Stimulated activated CD8-positive, alpha-beta memory T cell treated with anti-CD3 and anti-CD28 coated beads, Interleukin-7, amount 100 ng/mL, for 4 hours (primary cell): ENCODE measurements at places on chromosomes 4 and X.

DNA sequence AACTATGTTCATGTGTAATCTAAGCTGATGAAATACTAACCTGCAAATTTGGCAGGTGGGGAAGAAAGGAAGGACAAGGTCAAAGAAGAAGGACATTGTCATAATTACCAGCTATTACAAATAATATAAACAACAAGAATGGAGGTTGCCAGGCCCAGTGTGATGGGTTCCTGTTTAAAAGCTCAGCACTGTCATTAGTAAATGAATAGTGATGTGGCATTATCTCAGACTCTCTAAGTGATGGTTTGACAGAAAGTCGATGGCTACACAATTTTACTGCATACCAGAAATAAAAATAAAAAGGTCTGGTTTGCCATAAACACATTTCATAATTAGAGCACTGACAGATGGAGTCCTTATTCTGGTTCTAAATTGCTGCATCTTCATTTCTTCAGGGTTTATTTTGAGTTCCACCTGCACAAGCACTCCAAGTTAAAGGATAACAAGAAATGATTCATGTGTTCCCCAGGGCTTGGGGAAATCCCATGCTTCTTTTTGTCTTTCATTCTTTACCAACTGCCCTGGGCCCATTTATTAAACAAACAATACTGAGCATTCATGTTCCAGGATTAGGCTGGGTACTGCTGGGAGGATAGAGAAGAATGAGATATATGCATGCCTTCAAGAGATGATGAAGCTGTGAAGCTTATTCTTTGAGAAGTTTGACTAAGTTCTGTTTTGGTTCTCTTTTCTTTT, 367.8 kb upstream of the RASGEF1B start:
- no peak for DNase-seq

- no peak for DNase-seq
Measured at GRCh38 chr4:36692586-36692985, 411.2 kb downstream of the DTHD1 start.

DNA sequence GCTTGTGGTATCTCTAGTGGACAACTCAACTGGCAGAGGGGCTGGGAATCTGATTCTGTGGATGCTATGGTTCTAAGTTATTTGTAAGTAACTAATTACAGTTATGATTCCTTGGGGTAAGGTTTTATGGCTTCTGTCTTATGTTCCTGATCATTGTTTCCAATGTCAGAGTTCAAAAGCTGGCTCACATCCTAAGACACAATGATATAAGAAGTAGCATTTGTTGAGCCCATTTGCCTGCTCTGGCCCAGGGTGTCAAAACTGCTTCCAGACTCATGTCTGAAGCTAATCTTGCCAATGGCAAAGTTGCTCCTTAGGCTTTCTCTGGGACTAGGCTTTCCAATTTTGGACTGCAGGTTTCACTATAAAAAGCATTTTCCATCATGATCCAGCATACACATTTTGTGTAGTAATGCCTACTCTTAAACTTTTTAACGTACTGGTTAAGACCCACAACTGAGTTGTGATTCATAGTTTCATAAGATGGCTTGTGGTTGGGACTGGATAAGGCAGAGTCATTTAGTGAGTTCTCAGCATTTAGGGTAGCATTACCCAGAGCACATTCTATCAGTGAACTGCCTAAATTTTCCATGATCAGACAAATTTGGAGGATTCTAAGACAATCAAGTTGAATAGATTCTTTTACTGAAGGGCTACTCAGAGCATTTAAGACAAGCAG, 50.0 kb downstream of the CCNI start:
- no peak for DNase-seq

- DNase-seq, result no peak
Measured at GRCh38 chr4:124703154-124703553, 9.4 kb downstream of the ANKRD50 start.

DNA sequence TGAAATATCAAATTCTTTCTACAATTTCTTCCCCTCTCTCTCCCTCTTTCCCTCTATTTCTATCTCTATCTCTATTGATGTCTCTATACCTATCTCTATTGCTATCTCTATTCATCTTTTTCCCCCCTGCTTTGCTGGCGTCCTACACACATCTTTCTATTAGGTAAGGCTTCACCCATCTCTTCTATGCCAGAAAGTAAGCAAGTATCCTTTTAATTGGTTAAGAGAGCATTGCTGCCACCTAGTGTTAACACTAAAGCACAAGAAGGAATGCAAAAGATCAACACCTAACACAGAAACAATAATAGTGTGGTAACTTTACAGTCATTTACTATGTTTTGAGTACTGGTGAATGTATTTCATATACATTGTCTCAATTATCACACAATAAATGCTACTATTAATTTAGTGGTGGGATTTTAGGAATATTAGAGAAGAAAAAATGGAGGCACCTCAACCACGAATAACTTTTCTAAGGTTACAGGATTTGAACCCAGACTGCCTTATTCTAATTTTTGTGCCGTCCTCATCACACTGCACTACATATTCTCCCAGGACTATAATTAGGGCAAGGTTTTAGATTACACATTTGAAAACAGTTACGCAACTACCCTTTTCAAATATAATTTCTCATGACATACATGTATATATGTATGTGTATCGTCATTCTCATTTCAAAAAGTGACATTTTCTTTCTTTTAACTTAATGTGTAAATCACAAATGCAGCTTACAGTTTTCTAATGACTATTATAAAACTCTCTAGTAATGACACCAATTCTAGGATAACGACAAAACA, 3.7 kb upstream of the C4orf36 start:
- no peak for DNase-seq

DNA sequence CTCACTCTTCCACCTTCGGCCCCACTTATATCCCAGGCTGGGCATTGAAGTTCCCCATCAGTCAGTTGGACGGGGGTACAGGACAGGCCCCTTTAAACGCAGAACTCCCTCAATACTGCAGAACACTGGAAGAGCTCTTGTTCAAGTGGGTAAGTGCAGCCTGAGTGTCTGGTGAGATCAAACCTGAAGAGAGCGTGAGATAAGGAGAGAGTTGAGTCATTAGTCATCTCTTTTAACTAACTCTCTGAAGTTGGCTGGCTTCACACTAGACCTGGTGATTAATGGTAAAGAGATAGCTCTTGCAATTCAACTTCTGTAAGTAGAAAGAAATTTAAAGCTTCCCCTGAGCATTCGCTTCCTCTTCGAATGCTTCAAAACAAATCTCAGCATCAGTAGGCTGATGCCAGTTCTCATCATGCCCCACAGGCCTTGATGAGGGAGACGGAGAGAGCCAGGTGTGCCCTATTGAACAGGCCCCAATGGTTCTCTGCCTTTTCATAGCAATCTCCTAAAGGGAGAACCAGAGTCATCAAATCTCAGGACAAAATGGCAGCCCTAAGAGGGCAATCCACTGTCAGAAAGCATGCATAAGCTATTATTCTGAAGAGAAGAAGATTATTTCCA, 41.0 kb upstream of the JADE1 start:
- DNase-seq, result no peak

- DNase-seq, result no peak
Measured at GRCh38 chr4:7807351-7807921, 132.2 kb downstream of the AFAP1 start.

DNA sequence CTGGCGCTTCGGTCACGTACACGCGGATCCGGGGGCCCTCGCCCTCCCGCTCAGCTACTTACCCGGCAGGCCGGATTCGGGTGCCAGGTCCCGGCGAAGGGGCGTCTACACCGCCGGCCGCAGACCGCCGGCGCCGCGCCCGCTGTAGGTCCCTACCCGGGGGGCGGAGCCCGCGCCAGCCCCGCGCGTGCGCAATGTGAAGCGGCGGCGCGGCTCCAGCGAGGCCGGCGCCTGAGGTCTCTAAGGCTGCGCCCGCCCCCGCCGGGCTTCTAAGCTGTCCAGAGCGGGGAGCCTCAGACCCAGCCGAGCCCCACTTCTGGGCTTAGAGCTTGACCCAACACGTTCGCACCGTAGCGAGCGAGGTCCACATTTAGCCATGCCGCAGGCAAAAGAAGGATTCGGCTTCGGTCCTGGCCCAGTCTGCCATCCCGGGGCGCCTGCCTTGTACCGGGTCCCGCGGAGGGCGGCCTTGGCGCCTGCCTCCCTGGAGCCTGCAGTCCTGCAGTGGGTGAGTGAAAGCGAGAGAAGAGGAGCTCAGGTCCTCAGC, at the start of gene ZNF518B:
TSS of gene ZNF518B (minus strand) at position 172 of the 547 bp plus-strand sequence. CDS start 11,098 bp downstream, outside the sequence.
- DNase-seq, result peak; percentile 48

GRCh38 chrX:43646800-43647199, 9.3 kb upstream of the MAOA start:
- no peak for DNase-seq

DNA sequence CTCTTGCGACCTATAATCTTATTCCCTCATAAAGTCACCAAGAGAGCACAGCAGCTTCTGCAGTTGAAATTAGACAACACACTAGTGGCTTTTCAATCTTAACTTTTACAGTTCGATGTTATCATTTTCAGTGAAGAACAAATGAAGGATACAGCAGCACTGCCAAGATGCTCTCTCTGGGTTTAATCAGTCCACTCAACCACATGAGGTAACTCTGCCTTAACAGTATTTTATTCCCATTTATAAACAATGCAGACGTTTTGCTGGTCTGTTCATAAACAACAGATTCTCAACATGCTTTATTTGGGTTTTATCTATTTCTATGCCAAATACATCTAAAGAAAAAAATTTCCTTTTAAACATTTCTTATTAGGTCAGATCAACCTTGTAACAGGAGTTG, 646.0 kb upstream of the FAM241A start:
- no peak for DNase-seq

- no peak for DNase-seq
Measured at GRCh38 chr4:42452823-42453222, 55.5 kb downstream of the SHISA3 start.

- no peak for DNase-seq
Measured at GRCh38 chr4:111991797-111992196, 153.5 kb upstream of the FAM241A start.

DNA sequence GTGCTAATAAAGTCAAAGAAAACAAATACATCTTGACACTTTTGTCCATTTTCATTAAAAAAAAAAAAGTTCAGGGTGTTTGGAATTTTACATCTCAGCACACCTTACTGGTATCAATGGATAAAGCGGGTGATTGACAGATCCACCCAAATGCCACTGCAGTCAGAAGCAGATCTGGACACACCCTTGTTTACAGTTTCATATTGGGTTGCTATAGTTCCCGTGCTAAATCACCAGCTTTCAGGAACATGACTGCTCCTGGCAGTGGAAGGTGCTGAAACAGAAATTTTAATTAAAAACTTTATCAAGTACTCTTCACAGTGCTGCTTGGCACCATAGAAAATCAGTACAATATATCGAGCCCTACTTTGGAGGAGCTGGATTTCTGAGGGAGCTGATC, 116.3 kb downstream of the STOX2 start:
- no peak for DNase-seq

- no peak for DNase-seq
Measured at GRCh38 chr4:63894161-63894560, 515.1 kb downstream of the TECRL start.

DNA sequence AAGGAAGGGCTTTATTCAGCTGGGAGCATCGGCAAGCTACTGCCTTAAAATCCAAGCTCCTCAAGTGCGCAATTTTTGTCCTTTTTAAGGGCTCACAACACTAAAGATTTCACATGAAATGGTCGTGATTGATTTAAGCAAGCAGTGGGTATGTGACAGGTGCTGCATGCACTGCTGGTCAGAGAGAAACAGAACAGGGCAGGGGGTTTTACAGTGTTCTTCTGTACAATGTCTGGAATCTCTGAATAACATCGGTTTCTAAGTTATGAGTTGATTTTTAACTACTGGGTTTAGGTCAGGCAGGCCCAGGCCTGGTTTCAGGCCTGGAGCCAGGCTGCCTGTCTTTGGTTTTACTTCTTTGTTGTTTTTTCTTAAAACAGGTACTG, 6.0 kb downstream of the UGT2B17 start:
- DNase-seq, result no peak

- no peak for DNase-seq
Measured at GRCh38 chr4:37951461-37952352, 8.5 kb upstream of the PTTG2 start.

DNA sequence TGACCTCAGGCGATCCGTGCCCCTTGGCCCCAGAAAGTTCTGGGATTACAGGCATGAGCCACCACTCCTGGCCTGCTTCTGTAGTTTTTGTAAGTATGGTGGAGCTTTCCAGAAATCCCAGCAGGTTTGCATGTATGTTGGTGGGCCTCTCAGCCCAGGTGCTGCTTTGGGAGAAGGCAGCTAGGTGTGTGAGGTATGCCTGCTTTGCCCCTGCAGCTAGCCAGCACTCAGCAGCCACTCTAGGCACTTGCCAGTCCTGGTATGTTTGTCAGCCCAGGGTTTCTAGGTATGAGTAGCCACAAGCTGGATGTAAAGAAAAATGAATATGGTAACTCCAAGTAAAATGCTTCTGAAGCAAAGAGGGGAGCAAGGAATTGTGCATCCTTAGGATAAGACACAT, 8.9 kb downstream of the SNX25 start:
- no peak for DNase-seq

DNA sequence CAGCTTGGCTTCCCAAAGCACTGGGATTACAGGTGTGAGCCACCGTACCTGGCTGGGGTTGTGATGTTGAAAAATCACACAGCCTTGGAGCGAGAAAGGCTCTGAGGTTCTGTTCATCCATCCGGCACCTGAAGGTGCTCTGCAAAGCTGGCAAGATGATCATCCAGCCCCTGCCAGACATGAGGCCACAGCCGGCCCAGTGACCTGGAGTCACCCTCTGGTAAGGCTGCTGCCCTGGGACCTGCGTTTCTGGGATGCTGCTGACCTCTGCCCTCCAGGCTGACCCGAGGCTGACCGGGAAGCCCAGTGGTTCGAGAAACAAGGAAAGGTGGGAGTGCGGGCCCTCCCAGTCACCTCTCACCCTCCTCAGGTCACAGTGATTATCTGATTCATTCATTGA, 13.5 kb upstream of the WFS1 start:
- no peak for DNase-seq

GRCh38 chr4:86048426-86048825, 311.4 kb downstream of the MAPK10 start:
- DNase-seq, result no peak

- DNase-seq, result no peak
Measured at GRCh38 chrX:24553011-24553410, 87.9 kb downstream of the PDK3 start.

DNA sequence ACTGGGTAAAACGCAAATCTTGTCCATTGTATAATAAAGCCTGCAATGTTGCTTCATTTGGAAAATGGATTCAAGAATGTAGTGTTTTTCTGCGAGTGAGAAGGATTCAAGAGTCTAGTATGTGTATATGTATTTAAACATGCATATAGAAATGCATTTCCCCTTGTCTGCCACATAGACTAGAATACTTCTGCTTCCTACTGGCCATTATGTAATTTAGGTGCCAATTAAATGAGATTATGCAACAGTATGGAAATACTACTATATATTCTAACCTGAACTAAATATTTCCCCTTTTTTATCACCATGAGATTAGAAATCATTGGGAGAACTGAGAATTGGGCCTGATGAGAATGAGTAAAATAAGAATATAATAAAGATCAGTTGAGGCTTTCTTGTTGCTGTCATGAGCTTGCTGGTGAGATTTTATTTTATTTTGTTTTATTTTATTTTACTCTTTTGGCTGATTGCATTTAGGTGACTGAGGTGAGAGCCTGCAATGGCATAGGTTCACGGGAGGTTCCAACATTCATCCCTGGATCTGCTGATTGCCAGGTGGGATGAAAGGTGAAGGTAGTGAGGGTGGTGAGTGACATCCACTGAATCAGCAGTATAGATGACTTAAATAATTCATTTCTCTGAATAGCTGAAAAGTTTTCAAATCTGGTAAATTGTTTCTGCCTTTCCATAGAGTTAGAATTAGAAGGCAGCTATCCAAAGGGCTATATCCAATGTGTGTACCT, 95.6 kb upstream of the SLC4A4 start:
- no peak for DNase-seq
